ENCODE measurements at places on chromosomes 3 and 15. TPM values are rescaled to one million over a fixed set of nuclear protein-coding genes. Genes with fewer than 3 reads are reported as not detected.

- no peak for DNase-seq
These were observed 1040.1 kb upstream of the NR2F2 start for GRCh38 chr15:95290176-95290974.

DNA sequence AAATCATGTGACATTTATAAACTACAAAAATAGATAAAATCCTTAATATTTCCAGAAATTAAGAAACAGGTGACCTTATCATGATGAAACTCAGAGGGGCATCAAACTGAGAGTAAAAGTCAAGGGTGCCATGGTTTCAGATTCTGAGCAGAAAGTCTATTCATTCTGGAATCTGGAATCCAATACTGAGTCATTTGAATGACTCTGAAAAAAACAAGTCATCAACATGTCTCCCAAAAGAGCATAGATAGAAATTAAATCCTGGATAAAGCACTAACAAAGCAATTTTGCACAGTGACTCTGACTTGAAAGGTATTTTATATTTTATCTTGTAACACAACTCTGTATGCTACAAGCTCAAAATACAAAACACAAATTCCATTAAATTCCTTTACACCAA lies 23.4 kb downstream of the STAC start:
- DNase-seq = no peak

GRCh38 chr3:187935623-187936156 lies 190.4 kb upstream of the BCL6 start:
- no peak for DNase-seq

The SGO1 gene
- total RNA-seq = 0.78 TPM

GRCh38 chr15:89898614-89899294 lies 5.0 kb upstream of the AP3S2 start:
- no peak for DNase-seq

DNA sequence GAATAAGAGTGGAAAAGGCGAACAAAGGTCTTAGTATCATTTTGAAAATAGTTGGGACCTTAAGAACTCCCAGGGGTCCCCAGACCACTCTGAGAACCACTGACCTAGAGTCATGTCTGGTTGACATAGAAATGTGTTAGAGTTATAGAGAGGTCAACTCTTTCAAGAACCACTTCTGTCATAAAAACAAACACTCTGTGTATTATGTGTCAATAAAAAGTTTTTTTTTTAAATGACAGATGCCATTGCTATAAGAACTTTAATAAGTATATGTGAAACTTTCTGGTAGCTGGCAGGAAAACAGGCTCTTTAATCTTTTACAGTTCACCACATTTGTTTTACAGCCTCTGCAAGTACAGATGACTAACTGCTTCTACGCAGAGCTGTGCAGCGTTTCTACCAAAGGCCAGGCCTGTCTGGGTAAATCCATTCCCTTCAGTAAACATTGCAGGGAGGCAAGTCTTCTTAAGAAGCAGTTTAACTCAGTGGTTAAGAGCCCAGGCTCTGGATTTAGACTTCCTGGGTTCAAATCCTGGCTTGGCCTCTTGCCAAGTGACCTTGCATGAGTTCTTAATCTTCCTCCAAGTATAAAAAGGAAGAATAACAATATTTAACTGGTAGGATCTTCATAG lies 56.6 kb downstream of the RFTN1 start:
- no peak for DNase-seq

DNA sequence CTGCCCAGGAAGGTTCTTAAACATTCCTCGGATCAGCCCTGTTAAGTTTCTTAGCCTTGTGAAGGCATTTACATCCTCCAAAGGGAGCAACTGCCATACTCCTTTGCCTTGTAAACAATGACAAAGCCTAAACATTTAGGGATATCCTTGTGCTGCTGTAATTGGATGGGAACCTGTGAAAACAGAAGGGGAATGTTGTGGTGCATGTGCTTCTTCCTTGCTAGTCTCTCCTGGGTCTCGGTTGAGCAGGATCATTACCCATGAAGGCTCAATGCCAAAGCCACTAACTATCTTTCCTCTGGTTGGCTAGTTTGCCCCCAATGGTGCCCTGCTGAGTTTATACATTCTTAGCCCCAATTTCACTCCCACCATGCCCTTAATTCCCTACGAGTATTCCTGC lies 17.3 kb downstream of the CHRNA3 start:
- no peak for DNase-seq

- no peak for DNase-seq
These were observed 127.7 kb upstream of the DLG1 start for GRCh38 chr3:197426121-197426566.

DNA sequence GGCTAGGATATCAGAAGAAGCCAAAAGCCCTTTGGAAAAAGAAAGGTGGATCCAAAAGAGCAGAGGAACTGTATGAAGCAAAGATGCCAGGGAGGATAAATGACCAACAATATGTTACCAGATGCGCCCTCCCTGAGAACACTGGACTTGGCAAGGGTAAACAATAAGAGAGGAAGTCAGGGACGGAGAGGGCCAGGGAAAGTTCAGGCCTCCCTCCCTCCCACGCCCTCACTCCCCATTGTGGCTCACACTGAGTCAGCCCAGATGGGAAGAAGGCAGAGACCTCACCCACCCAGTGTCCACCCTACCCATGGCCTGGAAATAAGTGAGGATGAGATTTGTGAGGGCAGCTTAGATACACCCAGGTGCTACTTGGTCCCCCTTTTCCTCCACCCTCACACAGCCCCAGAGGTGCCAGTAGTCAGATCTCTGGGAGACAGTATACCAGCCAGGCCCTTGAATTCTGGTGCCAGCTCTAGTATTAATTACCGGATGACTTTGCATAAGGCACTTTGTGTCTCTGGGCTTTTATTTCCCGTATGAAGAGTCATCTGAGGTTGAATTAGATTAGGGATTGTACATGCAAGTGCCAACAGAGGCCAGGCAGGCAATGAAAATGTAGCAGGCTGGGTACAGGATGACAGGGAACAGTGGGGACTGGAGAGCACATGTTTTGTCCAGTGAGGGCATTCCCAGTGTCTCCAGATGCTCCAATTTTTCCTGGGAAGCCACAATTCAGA lies 35.1 kb upstream of the FRMD4B start:
- no peak for DNase-seq

The TMOD2 gene
- 9.2 TPM for total RNA-seq

The IGSF11 gene
- 2.0 TPM for total RNA-seq

The IL17RB gene
- 0.65 TPM for total RNA-seq

The C3orf22 gene
- not detected for total RNA-seq

- no peak for DNase-seq
These were observed 6.1 kb downstream of the TBC1D21 start for GRCh38 chr15:73879426-73879825.

DNA sequence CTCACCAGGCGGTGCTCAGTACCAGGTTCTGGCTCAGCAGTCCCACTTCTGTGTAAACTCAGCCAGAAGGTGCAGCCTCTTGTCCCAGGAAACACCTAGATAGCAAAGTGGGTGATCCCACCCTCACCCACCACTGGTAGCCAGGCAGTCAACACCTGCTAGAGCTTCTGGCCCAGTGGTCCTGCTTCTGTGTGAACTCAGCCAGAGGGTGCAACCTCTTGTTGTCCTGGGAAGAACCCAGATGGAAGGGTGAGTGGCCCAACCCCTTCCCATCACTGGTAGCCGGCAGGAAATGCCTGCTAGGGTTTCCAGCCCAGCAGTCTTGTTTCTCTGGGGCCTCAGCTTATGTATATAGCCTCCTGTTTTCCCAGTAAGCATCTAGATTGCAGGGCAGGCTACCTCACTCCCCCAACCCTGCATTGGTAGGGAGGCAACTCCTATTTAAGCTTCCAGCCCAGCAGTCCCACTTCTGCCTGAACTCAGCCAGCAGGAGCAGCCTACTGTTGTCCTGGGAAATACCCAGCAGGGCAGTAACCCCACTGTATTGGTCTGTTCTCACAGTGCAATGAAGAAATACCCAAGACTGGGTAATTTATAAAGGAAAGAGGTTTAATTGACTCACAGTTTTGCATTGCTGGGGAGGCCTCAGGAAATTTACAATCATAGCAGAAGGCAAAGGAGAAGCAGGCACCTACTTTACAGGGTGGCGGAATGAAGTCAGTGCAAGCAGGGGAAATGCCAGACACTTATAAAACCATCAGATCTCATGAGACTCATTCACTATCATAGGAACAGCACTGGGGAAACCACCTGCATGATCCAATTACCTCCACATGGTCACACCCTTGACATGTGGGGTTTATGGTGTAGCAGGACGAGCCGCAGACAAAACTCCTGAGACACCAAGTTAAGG lies 110.6 kb downstream of the DTWD1 start:
- no peak for DNase-seq

The LRTM1 gene
- not detected for total RNA-seq

GRCh38 chr3:76942101-76942500 lies 97.8 kb upstream of the ROBO2 start:
- no peak for DNase-seq

GRCh38 chr3:13146643-13147143 lies 73.5 kb upstream of the IQSEC1 start:
- DNase-seq = no peak

DNA sequence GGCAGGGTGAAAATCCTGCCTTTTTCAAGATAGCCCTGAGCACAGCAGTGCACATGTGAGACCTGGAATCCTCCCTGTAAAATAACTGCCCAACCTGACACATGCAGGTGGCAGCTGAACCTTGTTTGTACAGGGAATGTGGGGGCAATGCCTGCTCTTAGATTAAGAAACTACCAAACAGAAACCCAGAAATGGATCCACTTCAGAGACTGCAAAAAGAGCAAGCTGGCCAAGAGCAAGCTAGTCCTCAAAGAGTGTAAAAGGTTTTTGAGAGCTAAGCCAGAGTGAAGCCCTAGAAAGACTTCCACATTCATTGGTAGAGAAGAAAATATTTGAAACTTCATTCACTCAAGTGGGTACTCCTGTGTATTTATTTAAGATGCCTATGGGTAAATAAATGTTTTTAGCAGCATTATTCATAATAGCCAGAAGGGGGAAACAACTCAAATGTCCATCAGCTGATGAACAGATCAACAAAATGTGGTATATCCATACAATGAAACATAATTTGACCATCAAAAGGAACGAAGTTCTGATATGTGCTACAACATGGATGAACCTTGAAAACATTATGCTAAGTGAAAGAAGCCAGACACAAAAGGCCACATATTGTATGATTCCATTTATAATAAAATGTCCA lies 96.0 kb upstream of the TSC22D2 start:
- no peak for DNase-seq

DNA sequence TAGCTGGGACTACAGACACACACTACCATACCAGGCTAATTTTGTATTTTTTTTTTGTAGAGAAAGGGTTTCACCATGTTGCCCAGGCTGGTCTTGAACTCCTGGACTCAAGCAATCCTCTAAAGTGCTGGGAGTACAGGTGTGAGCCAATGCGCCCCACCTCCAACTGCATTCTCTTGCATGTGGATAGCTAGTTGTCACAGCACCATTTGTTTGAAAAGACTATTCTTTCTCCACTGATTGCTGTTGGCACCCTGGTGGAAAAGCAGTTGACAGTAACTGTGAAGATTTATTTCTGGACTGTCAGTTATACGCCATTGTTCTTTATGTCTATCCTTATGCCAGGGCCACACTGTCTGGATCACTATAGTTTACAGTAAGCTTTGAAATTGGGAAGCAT lies 303.9 kb downstream of the ADAMTS17 start:
- no peak for DNase-seq

DNA sequence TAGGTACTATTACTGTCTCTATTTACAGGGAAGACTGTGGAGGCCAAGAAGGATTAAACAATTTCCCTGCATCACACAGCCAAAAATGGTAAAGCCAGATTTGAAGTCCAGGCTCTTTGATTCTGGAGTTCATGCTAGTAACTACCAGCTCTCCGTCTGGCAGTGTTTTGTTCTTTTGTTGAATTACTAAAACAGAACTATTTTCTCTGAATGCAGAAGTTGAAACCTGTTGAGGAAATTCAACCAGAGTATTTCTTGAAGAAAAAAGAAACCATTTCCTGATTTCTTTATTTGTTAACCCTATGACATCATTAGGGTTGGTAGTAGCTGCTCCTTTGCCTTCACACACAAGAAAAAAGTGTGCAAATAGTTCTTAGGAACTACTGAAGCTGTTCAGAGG lies 34.3 kb downstream of the CRTC3 start:
- DNase-seq = no peak

DNA sequence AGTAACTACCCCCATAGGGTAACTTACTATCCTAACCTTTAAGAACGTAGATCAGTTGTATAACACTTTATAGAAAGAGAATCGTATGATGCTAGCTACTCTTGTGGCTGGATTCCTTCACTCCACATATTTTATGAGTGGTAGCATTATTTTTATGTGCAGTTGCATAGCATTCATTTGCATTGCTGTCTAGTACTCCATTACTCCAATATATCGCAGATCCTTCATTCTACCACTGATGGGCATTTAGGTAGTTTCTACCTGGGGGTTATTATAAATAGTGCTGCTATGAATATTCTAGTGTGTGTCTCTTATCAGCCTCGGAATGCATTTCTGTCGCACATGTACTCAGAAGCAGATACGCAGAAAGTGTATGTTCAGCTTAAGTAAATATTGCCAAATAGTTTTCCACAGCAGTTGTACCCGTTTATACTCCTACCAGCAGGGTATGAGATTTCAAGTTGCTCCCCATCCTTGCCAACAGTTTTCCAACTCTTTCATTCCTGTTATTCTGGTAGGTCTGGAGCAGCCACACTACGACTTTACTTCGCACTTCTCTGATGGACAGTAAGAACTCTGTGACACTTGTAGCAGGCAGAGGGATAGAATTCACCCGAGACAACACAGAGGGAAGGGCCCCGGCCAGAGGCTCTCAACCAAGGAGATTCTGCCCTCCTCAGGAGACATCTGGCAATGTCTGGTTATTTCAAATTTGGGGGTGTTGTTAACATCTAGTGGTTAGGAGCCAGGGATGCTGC lies 9.8 kb upstream of the VGLL4 start:
- DNase-seq = no peak

The RTP3 gene
- not detected for total RNA-seq

- DNase-seq = no peak
These were observed 655.4 kb upstream of the GBE1 start for GRCh38 chr3:82416830-82417229.

DNA sequence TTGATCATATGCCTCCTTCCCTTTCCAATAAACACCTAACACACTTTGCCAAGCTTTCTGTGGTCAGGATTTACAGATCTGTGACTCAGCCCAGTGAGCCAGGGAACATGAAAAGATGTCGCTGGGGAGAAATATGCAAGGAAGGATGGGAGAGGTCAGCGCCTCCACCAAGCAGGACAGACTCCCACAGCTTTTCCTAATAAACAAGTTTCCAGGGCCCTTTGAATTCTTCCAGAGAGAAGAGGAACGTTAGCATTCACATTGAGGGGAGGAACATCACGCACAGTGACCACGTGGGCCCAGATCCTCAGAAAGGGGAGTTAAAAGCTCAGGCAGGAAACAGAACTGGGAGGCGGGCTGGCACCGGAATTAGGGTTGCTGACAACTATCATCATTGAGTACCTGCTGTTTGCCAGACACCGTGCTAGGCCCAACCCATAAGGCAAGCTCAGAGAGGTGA lies 33.3 kb upstream of the MRPS22 start:
- DNase-seq = no peak

The LYZL4 gene
- total RNA-seq = not detected

GRCh38 chr3:24396338-24396737 lies 98.3 kb downstream of the THRB start:
- no peak for DNase-seq
